ENCODE measurements at places on chromosomes 2 and 18. TPM values are rescaled to one million over a fixed set of nuclear protein-coding genes. Genes with fewer than 3 reads are reported as not detected.

DNA sequence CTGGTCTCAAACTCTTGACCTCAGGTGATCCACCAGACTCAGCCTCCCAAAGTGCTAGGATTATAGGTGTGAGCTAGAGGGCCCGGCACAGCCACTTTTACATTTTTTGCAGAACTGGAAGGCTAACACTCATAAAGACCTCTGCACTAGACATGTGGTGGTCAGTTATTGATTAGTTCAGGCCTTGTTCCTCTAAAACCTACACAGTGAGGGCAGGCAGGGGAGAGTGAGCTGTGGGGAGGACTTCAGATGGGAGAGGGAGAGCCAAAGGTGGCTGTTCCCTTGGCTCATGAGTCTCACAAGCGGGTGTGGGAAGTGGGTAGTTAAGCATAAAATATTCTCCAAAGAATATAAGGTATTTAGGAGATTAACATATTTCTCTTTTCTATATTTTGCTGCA is 29.3 kb upstream of the ACYP2 start:
- no peak for DNase-seq

- DNase-seq: no peak
Measured at GRCh38 chr2:38415728-38416291, 38.7 kb upstream of the ATL2 start.

The DUSP19 gene
- total RNA-seq: 1.2 TPM

DNA sequence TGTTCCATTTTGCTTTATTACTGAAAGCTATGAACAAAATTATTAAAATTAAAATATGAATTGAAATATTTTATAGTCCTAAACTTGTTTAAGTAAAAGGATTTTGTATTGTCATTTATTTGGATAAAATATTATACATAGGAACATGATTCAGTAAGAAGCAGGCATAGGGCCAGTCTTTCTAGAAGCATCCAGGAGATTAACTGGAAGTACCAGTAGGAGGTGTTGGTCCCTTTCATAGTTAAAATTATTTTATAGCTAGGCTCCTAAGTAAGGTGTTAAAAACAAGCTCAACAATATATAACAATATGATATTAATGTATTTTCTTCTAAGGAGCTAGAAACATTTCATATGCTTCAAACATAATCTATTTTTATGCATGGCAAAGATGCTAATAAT is 43.7 kb downstream of the FIGN start:
- no peak for DNase-seq

DNA sequence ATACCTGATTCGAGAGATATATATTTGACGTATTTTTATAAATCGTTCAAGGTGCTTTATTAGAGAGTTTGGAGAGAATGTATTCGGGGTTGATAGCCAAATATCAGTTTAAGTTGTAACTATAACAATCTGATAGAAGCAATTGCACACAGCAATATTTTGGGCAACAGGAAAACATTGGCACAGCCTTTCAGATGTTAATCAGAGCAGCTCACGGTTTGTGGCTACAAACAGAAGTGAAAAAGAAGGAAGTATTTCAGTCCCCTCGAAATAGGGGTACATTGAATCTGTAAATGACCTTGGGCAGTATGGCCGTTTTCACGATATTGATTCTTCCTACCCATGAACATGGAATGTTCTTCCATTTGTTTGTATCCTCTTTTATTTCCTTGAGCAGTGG is 20.6 kb downstream of the SERPINB10 start:
- no peak for DNase-seq

The CLEC4F gene
- total RNA-seq: not detected

The DSG4 gene
- not detected for total RNA-seq

DNA sequence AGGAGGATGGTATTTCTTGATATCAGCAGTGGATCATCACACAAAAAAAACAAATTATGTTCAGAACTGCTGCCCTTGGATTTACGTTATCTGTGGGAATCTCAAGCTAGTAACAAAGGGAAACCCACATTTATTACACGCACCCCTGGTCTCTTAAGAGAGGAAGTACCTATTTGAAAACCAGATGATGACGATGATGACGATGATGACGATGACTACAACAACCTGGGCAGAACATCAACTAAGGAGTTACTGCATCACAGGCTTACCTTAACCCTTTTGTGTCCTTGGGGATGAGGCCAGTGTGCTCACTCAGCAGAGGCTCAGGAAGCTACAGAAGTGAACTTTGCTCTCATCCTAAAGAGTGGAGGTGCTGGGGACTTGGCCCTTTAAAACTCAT is 169.4 kb downstream of the FSHR start:
- no peak for DNase-seq

GRCh38 chr2:8118940-8119781 is 562.7 kb upstream of the ID2 start:
- no peak for DNase-seq

The LDLRAD4 gene
- total RNA-seq: 207 TPM

- no peak for DNase-seq
Measured at GRCh38 chr2:60540074-60540473, 13.4 kb downstream of the BCL11A start.

The SNED1 gene
- 170 TPM for total RNA-seq

The MC5R gene
- not detected for total RNA-seq

DNA sequence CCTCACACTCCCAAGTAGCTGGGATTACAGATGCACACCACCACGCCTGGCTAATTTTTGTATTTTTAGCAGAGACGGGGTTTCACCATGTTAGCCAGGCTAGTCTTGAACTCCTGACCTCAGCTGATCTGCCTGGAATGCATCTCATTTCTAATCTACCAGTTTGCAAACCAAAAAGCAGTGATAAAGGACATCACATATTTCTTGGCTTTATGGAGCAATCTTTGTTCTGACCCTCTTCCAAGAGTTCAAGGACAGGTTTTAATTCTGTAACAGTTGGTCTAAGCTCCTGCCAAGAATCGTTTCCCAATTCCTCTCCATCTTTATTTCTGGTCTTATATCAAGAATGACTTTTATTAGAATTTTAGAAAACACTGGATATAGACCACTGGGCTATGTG is 67.7 kb downstream of the SLC40A1 start:
- no peak for DNase-seq

GRCh38 chr2:1512321-1513289 is 99.3 kb downstream of the TPO start:
- DNase-seq: no peak

DNA sequence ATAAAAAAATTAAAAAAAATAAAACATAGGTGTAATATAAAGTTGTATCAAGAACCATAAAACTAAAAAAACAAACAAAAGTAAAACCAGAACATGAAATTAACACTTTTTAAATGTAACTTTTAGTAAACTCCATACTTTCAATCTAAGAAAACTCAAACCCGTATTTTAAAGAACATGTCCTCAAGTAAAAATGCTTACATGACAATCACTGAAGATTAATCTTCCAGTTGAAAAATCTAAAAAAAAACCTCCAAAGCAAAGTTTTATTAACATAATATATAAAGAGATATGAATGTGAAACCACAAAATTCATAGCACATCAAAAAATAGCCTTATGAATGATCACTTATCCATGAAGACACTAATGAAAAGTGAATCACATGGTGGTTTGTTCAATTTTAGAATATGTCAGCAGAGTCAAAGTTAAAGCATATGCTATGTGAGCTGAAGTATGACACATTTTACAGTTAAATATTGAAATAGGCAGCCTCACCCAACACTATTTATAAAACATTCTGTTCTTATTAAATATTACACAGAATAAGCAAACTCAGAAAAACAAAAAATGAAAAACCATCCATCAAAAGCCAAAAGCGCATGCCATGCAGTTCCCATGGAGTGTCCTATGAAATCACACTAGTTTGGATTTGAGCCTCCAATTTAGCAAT is 23.1 kb upstream of the CHAC2 start:
- DNase-seq: no peak

DNA sequence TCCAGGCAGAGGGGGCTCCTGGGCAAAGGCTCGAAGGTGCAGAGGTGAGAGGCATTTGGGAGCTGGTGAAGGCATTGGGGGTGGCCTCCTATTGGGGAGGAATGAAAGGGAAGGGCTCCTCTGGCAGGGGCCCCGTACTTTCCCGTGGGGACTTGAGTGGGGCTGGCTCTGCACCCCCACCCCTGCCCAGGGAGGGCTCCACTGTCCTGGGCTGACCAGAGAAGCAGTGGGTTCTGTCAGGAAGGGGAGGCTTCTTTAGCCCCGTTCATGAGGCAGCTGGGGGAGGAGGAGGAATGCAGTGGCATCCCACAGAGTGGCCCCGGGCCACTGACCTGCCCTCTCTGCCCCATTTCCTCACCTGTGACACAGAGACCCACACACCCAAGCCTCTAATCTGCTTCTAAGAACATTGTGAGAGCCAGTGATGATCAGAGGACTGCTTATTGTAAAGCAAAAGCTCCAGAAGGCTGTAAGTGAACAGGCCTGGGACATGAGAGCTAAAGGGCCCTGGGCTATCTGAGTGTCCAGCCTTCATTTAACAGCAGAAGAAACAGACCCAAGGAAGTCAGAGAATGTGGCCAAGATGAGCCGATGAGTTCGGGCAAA is 38.6 kb upstream of the GPAT2 start:
- DNase-seq: no peak

GRCh38 chr18:3824101-3824500 is 374.1 kb downstream of the TGIF1 start:
- DNase-seq: no peak

The PCGF1 gene
- 17.0 TPM for total RNA-seq

- DNase-seq: peak; percentile 28
Measured at GRCh38 chr2:207352978-207353671, 176.6 kb upstream of the CREB1 start.

The IGFBP2 gene
- total RNA-seq: not detected

DNA sequence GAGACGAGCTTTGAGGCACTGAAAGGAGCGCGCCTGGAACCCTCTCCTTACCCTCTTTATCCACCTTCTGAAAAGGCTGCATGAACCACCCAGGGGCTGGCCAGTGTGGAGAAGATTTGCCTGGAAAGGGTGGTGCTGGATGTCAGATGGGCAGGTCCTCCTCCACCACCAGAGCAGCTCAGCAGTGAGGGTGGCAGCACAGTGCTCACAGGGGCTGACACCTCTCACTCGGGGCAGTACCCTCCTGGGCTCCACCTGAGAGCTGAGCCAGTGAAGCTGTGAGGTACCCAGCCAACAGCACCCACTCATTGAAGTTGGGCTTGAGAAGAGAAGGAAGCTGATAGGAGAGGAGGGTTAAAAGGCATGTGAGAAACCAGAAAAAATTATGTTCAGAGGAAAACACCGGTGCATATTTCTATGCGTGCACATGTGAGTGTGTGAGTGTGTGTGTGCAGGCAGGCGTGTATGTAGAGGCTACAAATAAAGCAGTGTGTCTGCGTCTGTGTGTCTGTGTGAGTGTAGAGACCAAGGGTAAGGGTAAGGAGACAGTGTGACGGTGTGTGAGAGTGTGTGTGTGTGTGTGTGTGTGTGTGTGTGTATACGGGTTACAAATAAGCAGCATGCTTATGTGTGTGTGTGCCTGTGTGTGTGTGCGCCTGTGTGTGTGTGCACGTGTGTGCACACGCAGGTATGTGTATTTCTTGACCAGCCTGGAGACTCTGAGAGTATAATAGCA is 40.7 kb downstream of the TEX44 start:
- DNase-seq: no peak

GRCh38 chr2:27823569-27823968 is 52.0 kb downstream of the MRPL33 start:
- no peak for DNase-seq

- no peak for DNase-seq
Measured at GRCh38 chr2:190682168-190682567, 33.3 kb downstream of the NAB1 start.

The PSTPIP2 gene
- total RNA-seq: 14.3 TPM

DNA sequence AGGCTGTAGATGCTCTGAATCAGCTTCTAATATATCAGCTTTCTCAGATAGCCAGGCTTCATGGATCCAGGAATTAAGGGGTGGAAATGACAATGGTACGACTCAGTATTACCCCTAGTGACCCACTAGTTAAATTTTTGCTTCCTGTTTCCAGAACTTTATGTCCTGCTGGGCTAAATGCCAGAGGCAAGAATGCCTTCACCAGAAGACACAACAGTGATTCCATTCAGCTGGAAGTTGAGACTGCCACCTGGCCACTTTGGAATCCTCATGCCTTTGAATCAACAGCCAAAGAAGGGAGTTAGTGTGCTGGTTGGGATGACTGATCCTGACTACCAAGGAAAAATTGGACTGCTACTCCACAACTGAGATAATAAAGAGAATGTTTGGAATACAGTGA is 239.1 kb downstream of the ASXL3 start:
- DNase-seq: no peak

DNA sequence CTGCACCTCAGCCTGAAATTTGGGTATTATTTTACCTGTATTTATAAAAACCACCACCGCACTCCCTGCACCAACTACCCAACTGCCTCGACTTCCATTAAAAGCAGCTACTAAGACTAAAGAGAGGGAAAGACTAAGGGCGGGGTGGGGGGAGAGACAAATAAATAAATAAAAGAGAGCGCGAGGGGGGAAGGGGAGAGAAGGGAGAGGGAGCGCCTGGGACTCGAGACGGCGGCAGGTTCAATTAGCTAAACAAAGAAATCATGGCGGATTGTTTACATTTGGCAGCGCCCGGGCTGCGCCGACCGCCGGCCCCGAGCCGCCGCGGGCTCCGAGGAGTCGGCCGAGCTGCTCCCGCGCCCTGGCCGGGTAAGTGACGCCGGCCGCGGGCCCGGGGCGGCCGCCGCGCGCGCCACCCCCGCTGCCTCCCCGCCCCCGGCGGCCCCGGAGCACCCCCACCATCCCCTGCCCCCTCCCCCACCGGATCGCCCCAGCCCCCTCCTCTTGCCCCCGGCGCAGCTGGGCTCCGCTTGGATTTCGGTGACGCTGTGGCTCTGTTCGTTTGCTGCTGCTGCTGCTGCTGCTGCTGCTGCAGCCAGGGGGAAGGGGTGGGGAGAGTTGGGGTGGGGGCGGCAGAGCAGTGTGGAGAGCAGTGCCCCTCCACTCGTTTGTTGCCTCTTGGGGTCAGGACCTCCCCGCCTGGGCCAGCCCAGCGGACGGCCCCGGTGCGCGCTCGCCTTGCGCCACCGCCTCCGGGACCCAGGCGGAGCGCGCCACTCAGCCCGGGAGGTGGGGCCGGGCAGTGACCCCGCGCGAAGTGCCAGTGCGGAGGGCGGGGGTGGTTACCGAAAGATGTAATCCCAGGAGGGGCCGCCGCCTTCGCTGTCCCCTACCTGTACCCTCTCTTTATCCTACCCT is 187.2 kb upstream of the FANCL start:
- DNase-seq: no peak

The BOLL gene
- total RNA-seq: not detected

GRCh38 chr2:172339371-172340010 is 87.9 kb upstream of the ITGA6 start:
- peak; percentile 4 for DNase-seq

The POTEC gene
- not detected for total RNA-seq

GRCh38 chr2:134988994-134989605 is 58.1 kb downstream of the MAP3K19 start:
- DNase-seq: no peak

The SERPINB5 gene
- total RNA-seq: not detected

The ABCG5 gene
- total RNA-seq: not detected

DNA sequence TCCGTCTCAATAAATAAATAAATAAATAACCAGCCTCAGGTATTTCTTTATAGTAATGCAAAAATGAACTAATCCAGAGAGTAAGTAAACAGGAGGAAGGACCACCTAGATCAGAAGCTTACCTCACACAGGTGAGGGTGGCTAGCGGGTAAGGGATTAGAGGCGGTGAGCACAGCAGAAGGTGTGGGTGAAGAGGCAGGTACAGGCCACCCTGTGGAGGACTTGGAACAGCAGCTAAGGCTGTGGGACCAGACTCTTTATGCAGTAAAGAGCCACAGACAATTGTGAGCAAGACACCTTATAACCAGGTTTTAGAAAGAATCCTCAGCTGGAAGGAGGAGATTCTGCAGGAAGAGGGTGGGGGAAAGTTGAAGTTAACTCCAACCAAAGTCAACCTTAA is 34.2 kb upstream of the TTR start:
- no peak for DNase-seq

GRCh38 chr18:48011926-48012465 is 81.5 kb upstream of the SMAD2 start:
- DNase-seq: no peak

All from CD4-positive, CD25-positive, alpha-beta regulatory T cell (primary cell).